Vagina (tissue), 2 donors: ENCODE measurements at places on chromosomes 6 and 20.
A peak's percentile ranks its signal among the peaks of the same experiment; 100 is the strongest.

GRCh38 chr6:27761391-27761790 is 150.8 kb downstream of the OR2B2 start:
- DNase-seq: no peak

- no peak for DNase-seq
These were observed 491 bp downstream of the GPSM3 start for GRCh38 chr6:32191696-32192607.

DNA sequence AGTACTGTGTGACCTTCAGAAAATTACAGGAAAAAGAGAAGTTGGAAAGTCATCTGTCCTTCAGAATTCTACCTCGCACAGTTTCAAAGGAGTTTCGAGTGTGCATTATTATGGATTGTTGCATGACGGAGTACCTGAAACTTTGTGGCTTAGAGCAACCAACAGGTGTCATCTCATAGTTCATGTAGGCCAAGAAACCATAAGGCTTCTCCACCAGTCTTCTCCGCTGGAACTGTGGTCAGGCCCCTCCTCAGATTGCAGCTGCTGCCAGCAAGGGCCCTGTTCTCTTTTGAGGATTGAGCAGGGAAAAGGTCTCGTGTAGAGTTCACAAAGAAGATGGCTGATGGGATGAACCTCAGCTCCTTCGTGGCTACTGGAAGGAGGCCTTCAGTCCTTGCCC is 151.2 kb upstream of the THBS2 start:
- DNase-seq: no peak

GRCh38 chr20:5833309-5833941 is 83.2 kb downstream of the SHLD1 start:
- no peak for DNase-seq

- DNase-seq: no peak
These were observed 39.1 kb downstream of the VGLL2 start for GRCh38 chr6:117304446-117304845.

DNA sequence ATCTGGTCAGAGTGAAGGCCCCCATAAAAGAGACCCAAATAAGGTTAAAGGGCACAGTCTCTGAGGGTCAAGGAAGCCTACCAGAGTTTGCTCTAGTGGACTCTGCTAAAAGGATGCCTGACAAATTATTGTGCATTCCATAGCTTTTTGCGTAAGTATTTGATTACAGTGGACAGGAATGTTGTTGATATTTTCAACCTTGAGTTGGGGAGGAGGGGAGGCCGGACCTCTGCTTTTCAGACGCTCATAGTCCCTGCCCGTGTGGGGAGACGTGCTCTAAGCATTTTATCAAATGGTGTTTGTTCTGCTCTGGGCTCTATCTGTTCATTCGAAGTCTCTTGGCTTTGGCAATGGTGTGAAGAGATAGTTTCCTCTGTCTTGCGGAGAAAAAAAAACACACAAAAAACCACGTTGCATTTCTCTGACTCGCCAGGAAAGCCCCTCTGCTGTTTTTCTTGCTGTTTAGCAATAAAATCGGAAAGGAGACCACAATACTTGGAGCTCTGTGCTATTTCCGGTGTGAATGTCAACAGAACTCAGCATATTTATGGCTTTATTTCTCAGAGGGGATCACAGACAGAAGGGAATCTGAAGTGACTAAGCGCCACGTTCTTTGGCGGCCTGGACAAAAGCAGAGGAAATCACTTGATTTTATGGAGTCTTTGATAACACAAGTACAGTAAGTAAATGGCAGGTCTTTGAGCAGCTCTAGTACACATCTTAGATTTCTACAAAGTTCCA is 159.8 kb downstream of the ZFP64 start:
- no peak for DNase-seq

- no peak for DNase-seq
These were observed 275.6 kb downstream of the TENT5A start for GRCh38 chr6:81476881-81477280.

DNA sequence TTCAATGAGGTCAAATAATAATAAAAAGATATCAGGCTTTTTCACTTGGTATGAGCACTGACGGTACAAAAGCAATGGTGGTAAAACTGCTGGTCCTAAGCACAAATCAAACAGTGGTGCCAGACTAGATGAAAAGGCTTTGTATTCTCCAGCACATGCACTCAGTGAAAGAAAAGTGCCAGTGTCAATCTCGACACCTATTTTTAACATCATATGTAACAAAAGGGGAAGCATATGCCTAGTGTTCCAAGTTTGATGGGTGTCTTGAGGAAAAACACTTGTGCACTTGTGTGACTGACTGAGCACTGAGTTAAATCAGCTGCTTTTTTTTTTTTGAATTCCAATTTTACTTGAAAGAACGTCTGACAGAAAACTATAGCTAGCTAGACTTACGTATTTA is 27.3 kb downstream of the MED23 start:
- no peak for DNase-seq

DNA sequence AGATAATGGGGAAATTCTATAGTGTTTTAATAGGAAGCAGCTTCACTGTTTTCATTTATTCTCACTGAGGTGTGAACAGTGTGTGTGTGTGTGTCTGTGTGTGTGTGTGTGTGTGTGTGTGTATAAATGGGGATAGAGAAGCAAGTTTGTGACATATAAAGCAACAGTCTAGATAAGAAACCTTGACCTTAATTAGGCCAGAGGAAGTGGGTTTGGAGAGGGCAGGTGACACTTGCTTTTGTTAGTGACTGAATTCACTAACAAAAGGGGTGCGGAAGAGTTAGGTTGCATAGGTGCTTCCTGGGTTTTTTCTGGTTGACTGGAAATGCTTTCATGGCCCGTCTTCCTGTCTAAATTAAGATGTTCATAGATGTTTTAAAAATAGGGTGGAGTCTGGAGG is 515.7 kb upstream of the FLRT3 start:
- no peak for DNase-seq

GRCh38 chr6:4814212-4814611 is 38.0 kb downstream of the CDYL start:
- no peak for DNase-seq

DNA sequence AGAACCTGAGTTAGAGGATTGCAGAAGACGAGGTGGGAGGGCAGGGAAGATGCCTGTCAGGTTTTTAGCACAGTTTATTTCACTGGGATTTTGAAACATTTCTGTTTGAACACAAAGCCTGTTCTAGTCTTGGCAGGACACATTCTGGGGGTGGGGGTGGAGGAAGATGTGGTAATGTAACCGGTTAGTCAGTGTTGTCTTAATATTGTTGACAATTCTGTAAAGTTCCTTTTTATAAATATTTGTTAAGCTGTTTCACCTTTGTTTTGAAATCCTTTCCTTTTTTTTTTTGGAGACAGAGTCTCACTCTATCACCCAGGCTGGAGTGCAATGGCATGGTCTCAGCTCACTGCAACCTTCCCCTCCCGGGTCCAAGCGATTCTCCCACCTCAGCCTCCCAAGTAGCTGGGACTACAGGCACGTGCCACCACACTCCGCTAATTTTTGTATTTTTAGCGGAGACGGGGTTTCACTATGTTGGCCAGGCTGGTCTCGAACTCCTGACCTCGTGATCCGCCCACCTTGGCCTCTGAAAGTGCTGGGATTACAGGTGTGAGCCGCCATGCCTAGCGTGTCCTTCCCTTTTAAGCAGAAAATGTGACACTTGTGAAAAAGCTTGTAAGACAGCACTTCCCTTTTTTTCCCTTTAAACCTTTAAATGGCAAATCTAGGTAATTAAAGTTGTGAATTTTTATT is 20.2 kb downstream of the SLC9A8 start:
- no peak for DNase-seq

DNA sequence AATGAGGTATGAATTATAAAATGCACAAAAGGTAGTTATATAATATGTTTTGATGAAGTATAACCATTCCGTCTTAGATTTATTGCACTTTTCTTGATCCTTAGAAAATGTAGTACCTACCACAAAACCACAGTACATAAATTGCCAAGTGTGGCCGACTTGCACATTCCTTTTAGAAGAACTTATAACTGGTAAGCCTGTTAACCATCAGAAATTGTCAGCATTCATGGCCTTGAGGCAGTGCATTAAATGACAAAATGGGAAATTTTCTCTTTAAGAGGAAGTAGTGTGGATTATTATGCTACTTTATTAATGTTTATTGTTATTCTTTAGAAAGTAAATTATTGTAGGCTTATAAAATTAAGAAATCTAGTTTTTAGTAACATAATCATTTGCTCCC is 29.6 kb downstream of the TAB2 start:
- no peak for DNase-seq

DNA sequence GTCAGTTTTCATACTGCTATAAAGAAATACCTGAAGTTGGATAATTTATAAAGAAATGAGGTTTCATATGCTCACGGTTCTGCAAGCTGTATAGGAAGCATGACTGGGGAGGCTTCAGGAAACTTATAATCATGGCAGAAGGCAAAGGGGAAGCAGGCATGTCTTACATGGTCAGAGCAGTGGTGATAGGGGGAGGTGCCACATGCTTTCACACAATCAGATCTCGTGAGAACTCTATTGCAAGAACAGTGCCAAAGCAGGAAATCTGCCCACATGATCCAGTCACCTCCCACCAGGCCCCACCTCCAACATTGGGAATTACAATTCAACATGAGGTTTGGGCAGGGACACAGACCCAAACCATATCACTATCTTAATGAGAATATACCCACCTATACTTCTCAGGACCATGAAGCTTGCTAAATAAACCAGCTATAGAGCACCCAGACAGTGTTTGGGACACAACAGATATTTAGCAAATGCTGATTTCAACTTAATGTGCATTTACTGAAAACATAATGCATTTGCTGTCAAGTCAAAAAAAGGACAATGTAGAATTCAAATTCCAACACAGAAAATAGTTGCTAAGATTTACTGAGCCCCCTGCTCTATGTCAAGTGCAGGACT is 63.8 kb downstream of the TNFRSF21 start:
- no peak for DNase-seq

- no peak for DNase-seq
These were observed 17.5 kb downstream of the AGPAT4 start for GRCh38 chr6:161256407-161256806.

DNA sequence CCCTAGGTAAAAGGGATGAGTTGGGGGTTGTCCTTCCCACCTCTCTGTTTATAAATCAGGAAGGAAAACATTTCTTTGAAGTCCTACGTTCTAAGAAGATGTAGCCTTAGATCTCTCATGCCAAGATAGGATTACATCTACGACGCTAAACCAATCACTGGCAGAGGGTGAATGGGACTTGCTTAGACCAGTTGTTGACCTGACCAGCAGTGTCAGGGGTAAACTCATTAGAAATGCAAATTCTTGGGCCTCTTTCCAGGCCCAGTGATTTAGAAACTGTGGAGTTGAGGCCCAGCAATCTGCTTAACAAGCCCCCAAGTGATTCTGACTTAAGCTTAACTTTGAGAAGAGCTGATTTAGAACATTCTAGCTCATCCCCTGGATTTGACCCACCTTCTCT is 147.1 kb upstream of the THEMIS start:
- no peak for DNase-seq

DNA sequence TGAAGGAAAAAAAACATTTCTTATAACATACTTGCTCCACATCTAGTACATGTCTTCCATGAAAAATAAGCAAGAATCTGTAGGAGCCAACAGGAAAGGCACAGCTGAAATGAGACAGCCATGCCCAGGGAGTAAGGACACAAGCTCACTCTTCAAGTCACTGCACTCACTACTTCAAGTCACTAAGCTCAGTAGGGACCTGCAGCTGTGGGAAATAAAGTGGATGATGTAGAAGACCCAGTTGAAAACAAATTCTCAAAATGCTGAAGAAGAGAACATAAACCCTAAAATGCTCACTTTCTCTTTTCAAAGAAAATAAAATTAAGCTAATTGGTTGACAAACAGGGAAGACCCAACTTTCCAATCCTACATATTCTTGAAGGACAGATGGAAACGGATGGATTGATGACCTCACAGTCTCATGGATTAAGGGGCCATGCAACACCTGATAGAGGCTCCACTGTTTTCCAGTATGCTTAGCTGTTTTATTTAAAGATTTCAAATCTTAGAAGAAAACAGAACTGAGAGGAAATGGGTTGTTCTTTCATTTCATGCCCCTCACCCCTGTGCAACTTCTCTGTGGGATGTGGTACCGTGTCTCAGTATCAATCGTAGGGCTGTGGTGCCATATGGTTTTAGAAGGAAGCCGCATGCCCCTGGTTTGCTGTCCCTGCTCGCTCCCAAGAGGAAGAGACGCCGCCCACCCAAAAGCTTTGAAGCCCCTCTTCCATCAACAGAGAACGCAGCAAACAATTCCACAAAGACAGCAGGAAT is 133.3 kb downstream of the WDR27 start:
- no peak for DNase-seq

DNA sequence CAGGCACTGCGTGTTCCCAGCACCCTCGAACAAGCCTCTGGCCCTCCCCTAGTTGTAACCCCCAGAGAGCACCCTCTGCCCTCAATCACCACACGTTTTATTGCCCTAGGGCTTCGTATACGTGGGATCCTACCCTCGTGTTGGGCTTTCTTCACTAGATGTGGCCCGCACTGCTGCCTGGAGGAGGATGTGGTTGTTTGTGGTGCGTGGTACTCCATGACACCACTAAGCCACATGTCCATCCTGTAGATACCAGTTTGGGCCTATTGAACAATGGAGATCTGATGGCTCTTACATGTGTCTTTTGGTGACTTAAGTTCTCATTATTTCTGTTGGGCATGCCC is 17.0 kb downstream of the SLC2A4RG start:
- no peak for DNase-seq

GRCh38 chr20:48740292-48740649 is 87.5 kb downstream of the PREX1 start:
- DNase-seq: no peak

DNA sequence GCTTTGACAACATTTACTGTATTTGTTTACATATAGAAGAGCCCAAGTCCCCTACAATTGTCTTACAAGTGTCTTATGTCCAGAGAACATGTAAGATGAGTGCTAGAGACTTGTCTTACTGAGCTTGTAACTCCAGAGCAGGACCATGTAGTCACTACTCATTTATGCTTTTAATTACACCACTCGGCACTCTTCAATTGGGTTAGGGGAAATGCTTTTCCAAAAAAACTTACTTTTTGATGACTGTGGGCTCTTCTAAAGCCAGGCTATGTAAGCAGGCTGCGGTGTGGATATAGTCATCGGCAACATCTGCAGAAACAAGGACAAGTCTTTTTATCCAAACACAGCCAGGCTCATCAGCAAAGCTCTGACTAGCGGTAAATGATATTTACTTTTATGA is 18.7 kb downstream of the SNX5 start:
- DNase-seq: no peak

- DNase-seq: no peak
These were observed 84.4 kb downstream of the BACH2 start for GRCh38 chr6:90212274-90212673.

- peak; percentile 54 for DNase-seq
These were observed 6.9 kb upstream of the CD40 start for GRCh38 chr20:46111028-46111835.

- DNase-seq: no peak
These were observed 92.2 kb downstream of the GRM4 start for GRCh38 chr6:34053721-34054120.
